ENCODE measurements at places on chromosomes 7 and 10.

DNA sequence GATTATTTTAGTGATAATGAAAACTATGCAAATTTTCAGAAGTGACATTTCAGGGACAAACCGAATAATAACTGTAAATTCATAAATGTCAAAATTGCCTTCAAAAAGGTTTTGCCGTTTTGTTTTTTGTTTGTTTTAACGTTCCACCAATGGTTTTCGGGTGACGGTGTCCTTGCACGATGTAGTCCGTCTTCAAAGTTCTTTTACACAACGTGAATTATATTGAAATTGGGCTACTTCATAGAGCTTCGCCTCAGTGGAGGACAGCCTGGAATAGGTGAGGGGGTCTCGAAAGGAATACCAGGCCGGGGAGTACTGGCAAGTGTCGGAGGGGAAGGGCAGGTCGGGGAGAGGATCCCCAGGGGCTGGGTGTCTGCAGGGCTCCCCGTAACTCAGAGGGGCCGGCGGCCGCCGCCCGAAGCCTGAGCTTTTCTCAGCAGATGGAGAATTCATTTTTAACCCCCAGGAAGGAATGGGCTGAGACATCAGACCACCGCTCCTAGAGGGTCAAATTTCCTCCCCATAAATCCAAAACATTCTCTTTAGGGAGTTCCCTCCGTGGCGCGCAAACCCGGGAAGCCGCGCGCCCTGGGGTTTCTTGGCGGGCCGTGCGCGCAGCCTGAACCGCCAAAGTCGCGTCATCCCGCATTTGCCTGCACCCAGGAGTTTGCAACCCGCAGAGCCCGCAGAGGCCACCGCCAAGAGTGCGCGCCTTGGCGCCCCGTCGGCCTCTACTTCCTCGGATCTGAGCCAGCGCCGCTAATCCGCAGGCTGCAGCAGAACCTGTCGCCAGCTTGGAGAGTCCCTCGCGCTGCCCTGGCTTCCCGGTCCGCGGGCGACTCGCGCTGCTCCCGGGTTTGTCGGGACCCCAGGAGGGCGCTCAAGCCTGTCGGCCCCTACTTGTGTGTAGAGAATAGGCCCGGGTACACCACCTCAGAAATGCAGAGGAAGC is 17.3 kb upstream of the EVX1 start:
- DNase-seq = peak; percentile 70

GRCh38 chr7:51317582-51317910 is 937 bp upstream of the COBL start:
- DNase-seq = no peak

DNA sequence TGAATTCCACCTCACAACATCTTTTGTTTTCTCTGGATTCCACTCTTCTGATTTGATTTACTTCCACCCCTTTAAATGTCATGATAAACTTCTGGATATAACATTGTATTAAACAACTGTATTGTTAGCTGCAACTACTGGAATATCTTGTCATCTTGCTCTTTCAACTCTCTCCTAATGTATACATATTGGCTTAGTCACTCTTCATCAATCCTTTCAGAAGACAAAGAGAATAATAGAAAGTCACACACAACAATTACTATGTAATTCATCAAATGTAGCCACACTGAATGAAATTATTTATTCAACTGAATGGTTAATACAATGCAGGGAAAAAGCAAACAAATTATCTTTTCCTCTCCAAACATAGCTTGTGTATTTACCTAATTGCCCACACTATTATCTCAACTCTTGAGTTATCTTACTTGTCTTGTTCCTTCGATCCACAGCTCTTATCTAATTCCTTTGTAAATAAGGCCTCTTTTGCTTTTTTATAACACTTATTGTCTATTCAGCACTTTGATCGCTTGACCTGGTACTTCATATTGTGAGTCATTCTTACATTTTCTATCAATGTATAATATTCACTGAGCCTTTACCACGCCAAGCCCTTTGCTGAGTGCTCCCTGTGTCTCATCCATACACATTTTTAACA is 16.7 kb downstream of the SEMA3A start:
- no peak for DNase-seq

DNA sequence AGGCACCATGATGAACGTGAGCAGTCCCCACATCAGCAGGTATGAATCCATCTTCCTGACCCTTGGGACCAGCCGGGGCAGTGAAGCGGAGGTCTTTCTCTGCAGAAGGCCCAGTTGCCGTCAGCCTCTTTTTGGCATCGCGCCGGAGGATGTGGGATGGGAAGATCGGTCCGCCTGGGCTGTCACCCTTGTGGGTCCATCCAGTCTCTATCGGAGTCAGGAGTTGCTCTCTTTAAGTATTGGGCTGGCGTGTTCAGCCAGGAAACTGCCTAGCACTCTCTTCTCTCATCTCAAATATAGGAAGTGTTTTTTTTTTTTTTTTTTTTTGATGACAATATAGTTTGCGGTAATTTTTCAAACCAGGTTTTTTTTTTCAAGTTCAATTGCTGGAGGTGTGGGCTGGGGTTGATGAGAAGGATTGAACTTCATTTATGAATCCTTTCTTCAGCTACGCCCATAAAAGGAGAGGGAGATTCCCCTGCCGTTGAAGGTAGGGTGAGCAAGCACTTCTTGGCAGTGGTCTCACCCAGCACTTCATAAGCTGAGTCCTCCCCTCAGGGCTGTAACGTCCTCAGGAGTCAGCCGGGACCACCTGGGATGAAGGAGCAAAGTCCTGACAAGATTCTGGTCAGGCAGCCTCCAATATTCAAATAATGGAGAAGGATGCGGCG is at the start of gene IL2RA:
TSS of gene IL2RA (minus strand) at position 267 of the 671 bp plus-strand sequence. CDS start at position 51, 216 bp downstream.
- DNase-seq = no peak

DNA sequence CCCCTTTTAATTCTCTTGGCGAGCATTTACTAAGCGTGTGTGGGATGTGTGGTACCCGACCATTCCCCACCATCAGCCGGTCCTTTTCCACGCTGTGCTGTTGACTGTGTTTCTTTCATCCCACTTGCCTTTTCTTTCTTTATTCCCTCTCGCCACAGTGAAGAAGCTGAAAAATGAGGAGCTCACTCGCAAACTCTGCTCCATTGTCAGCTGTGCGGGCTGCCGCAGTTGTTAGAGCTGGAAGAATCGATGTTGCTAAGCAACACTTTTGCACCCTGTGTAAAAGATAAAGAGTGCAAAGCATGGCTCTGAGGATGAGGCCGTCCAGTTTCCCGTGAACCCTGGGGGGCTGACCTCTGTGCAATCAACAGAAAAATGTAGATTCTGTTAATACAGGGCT is 203.1 kb upstream of the NEBL start:
- no peak for DNase-seq

DNA sequence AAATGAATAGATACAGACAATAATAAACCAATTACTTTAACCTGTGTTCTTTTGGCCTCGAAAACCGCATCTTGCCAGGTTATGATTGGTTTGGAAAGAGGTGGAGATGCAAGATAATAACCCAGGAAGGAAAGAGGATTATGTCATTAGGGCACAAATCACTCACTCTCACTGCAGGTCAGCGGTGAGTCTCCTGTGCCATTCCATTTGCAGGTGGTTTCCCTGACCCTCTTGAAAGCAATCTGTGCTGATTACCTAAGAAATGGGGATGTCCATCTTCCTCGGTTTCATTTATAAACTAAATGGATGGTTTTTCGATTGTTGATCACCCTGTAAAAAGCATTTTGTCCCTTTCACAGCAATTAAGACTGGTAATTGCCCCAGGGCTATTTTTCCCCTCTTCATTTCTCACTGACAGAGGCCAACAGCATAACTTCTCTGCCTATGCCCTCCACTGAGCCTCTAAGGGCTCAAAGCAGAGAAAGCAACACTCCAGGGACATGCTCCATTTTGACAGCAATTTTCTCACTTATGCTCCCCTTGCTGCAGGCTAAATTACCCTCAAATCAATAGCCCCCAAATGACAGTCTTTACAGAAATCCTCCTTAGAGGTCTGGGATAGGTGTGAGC is 257.5 kb downstream of the IPMK start:
- peak; percentile 38 for DNase-seq

- DNase-seq = peak; percentile 89
Observed at GRCh38 chr10:70880077-70880534, 8.3 kb downstream of the PCBD1 start.

All from NCI-H82 (cell line).